ENCODE measurements at places on chromosomes 2 and 18.
A peak's percentile ranks its signal among the peaks of the same experiment; 100 is the strongest.

DNA sequence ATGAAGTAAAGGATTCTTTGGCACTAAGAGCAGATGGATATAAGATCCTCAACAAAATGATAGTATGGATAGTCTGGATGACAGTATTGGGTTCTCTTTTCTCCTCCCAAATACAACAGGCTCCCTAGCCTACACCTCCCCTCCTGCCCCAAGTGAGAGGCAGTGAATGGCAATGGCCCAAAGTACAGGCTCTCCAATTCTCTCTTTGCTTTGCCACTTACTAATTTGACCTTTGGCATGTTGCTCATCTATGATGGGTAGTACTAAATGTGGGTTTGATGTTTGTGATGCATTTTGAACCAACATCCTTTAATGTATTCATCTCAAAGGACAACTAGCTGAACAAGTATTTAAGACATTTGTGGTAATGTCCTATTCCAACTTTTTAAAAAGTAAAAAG lies 65.9 kb downstream of the EIF5B start:
- H3K27me3 ChIP-seq = no peaks in the 10 kb centered on the region
- H3K4me1 ChIP-seq = no peaks in the 10 kb centered on the region
- H3K4me3 ChIP-seq = no peak overlapping the region
- H3K36me3 ChIP-seq = peaks cover 14% of the 10 kb centered on the region
- DNase-seq = no peak

- no peaks in the 10 kb centered on the region for H3K36me3 ChIP-seq
- no peaks in the 10 kb centered on the region for H3K27me3 ChIP-seq
- no peaks in the 10 kb centered on the region for H3K4me1 ChIP-seq
- no peak for DNase-seq
Measured at GRCh38 chr2:188503975-188504374, 212.3 kb downstream of the GULP1 start.

DNA sequence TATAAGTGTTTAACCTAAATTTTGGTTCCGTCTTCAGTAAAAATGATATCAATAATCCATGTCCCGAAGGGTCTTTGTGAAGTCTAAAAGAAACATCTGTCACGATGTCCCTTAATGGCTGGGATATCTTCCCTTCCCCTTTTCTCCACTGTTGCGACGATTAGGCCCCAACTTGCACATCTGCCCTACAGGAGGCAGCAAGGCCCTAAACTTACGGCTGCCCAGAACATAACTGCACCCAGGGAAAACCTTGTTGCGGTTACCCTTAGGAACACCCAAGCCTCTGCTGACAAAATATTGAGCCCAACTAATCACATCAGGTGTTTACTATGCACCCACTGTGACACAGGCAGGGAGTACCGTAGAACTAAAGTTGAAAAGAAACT lies 1.3 kb upstream of the SMAD2 start:
- H3K36me3 ChIP-seq = no peaks in the 10 kb centered on the region
- no peaks in the 10 kb centered on the region for H3K27me3 ChIP-seq
- no peak overlapping the region for H3K27ac ChIP-seq
- no peaks in the 10 kb centered on the region for H3K4me1 ChIP-seq
- DNase-seq = no peak
- H3K4me3 ChIP-seq = peak overlapping the region; percentile 95

GRCh38 chr2:197675711-197676188 lies 363 bp upstream of the RFTN2 start:
- no peak overlapping the region for H3K4me3 ChIP-seq
- no peaks in the 10 kb centered on the region for H3K36me3 ChIP-seq
- H3K27me3 ChIP-seq = no peaks in the 10 kb centered on the region
- no peak overlapping the region for H3K27ac ChIP-seq
- no peak for DNase-seq

DNA sequence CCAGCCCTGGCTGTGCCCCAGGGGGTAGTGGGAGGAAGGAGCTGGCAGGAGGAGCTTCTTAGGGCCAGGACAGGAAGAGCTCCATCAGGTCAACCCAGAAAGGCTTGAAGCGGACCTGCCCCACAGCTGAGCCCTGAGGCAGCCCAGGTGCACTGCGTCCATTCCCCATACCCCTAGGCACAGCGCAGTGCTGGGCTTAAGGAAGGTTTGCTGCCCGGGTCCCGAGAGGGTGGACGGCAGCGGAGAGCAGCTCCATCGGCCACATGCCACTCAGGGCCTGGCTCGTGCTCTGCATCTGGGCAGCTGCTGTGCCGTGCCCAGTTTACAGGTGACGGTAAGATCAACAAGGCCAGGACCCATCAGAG lies 26.4 kb downstream of the DNMT3A start:
- no peaks in the 10 kb centered on the region for H3K27me3 ChIP-seq
- H3K4me1 ChIP-seq = peaks cover 29% of the 10 kb centered on the region
- no peak overlapping the region for H3K27ac ChIP-seq
- no peak overlapping the region for H3K4me3 ChIP-seq
- H3K36me3 ChIP-seq = no peaks in the 10 kb centered on the region
